Ureter (tissue), 1 donor: ENCODE measurements at places on chromosomes 11 and 22. TPM values are rescaled to one million over a fixed set of nuclear protein-coding genes. Genes with fewer than 3 reads are reported as not detected.

GRCh38 chr11:20522536-20522935, 76.9 kb upstream of the SLC6A5 start:
- no peak for DNase-seq

GRCh38 chr11:82719361-82720105, 14.1 kb downstream of the FAM181B start:
- no peak for DNase-seq

DNA sequence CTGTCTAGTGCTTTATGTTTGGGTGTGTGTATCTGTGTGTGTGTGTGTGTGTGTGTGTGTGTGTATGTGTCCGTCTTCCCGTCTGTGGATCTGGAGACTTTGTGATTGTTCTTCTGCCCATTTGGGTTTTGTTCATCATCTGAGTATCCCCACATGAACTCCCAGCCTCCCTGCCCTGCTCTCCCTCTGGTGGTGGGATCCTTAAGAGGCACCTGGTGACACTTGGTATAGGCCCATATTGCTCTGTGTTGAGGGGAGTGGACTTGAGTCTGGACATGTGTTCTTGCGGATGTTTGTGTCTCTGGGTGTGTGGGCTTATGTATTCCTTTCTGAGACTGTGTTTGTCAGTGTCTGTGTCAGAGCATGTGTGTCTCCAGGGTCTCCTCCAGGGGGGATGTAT, 15.3 kb downstream of the RCOR2 start:
- no peak for DNase-seq

DNA sequence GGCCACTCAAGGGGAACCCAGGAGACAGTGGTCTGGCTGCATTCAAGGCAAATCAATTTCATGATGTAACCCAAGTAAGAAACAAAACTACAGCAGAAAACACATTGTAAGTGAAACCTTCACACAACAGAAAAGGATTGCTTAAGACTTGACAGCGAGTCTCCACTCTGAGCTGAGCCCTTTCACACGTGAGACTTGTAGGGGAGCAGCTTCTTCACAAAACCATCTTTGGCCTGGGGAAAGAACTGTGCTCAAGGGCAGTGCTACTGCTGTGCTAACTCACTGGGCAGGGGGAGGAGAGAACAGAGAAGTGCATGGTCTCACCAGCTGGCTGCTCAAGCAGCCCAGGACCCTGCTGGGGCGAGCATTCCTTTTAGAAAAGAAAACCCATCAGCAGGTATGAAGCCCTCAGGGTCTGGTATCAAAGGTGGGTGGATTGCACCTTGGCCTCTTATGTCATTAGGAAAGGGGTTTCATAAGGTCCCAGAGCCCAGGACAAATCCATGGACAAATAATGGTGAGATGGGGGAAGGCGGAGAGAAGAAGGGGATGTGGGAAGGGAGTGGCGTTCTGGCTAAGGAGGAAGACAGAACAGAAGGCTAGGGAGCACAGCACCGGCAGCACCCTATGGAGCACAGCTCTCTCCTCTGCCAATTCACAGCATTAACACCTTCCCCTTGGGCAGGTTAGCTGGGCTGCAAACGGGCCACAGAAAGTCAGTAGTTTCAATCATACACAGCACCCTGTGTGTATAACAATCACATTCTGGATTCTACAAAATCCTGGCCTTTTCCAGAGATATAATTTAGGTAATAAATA, 20.6 kb upstream of the RAPSN start:
- DNase-seq: no peak

GRCh38 chr22:50261615-50262459, at the start of gene MAPK12:
Gene MAPK12, minus strand, starts transcription at chr22:50261683. Its CDS starts 174 bp downstream, at chr22:50261509.
- DNase-seq: no peak

DNA sequence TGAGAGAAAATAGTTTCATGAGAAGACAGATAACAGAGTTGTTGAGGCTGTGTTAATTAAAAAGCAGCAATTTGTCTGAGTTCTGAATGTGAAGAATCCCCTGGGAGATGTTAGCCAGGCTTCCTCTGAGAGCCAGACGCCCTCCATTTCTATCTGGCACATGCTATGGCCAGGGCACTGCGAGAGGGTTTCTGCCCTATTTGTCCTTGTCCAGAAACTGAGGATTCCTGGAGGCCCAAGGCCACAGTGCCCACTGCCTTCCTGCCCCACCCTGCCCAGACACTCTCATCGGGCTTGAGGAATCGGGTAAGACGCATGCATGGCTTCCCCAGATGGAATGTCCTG, 484.6 kb downstream of the OPCML start:
- DNase-seq: no peak

DNA sequence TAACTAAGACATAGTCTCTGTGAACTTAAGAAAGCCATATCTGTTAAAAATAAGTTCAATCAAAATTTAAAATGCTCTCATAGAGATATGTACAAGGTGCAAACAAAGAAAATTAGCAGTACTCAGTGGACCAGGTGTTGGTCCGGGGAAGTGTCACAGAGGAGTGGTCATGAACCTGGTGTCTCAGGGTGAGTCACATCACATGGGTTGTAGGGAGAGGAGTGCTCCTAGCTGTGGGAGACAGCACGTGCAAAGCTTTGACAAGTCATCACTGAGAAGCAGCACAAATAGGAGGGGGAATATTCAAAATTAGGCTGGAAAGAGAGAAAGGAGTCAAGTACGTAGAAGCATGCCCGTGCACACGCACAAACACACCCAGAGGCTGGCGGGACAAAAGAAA, 438.1 kb downstream of the NTM start:
- no peak for DNase-seq

DNA sequence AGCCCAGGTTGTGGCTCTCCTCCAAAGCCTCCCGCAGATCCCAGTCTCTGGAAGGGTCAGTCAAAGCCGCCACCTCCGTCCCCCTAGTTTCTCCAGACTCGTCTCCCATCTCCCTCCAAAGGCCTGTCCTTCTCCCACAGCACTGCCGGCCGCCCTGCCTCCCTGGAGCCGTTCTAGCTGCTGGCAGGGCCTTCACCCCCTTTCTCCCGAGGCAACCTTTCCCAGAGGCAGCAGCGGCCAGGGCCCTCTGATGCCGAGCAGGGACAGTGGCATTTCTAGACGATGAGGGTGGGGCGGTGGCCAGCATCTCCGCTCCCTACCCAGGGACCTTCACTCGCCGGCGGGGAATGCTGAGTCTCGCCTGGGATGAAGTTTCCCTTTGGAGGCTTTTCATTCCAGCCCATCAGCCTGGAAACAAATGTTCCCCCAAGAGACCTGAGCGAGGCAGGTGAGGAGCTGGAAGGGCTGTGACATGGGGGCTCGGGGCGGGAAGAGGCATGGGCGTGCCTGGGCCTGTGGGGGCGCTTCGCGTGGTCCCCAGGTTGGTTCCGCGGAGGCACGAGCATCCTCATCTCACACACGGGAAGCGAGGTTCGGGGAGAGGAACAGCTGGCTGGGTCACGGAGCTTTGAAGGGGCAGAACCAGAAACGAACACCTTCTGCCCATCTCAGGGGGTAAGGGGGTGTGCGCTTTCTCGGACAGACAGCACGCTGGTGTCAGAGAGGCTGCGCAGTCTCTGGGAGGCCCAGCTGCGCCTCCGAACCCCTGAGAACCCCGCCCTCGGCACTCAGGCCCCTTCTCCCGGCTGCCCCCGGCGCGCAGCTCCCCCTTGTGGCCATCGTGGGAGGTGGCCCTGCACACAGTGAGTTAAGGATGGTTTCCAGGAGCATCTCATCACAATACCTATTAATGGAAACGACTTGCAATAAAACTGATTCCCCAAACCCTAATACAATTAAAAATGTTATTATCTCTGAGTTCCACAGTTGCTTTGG, 18.1 kb upstream of the KLHL35 start:
- DNase-seq: no peak

TRIM6 gene
- 13.5 TPM for total RNA-seq
